Stimulated activated CD8-positive, alpha-beta memory T cell treated with anti-CD3 and anti-CD28 coated beads, Interleukin-4, amount 100 ng/mL, for 4 hours (primary cell): ENCODE measurements at places on chromosomes 16 and 17.

GRCh38 chr17:74407384-74407783 is 24.5 kb upstream of the GPRC5C start:
- no peak for DNase-seq

- DNase-seq: no peak
Observed at GRCh38 chr17:10018461-10018891, 113.4 kb upstream of the RCVRN start.

DNA sequence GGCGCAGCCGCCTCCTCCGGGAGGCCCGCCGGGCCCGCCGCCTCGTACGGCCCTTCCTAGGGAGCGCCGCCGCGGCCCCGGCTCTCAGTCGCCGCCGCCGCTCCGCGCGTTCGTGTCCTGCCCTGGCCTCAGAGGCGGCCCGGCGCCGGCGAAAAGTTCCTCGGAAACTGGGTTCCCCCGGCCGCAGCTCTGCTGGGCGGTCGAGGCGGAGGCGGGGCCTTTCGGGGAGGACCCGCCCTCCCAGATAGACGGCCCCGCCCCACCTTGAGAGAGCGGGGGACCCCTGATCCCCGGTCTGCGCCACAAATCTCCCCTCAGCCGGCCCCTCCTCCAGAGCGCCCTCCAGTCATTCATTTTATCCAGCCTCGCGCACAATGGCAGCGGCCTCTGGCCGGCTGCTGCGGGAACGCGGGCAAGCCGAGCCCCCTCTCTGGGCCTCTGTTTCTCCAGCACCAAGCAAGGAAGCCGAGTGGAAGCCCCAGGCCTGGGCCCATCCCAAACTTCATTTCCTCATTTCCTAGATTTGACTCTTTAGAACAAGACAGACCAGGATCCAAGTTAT is at the start of gene SREBF1:
Gene SREBF1, minus strand, starts transcription at position 169 of the 562 bp plus-strand sequence. CDS start 169 bp downstream, outside the sequence.
- no peak for DNase-seq

- no peak for DNase-seq
Observed at GRCh38 chr16:49837688-49838410, 18.1 kb downstream of the ZNF423 start.

GRCh38 chr16:69553332-69553731 is 12.4 kb upstream of the NFAT5 start:
- no peak for DNase-seq

DNA sequence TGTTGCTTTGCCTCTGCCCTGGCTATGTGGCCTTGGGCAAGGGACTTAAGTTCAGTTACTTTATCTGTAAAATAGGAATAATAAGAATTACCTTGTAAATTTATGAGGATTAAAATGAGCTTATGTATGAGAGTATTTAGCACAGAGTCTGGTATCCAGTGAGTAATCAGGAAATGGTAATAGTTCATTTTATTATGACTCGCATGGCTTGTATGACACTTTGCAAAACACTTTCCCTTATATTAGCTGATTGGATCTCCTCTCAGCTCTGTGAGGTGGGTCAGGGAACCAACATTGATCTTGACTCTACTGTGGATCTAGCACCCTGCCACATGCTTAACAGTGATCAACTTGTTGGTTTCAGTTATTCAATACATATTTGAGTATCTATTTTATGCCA is 8.3 kb upstream of the CDH3 start:
- DNase-seq: no peak

GRCh38 chr16:57106767-57107166 is 14.4 kb downstream of the CPNE2 start:
- no peak for DNase-seq

GRCh38 chr16:3793161-3793576 is 75.8 kb upstream of the TRAP1 start:
- no peak for DNase-seq

- no peak for DNase-seq
Observed at GRCh38 chr17:7987112-7987893, 15.1 kb upstream of the GUCY2D start.

- DNase-seq: no peak
Observed at GRCh38 chr17:80474231-80474960, 2.0 kb downstream of the NPTX1 start.

- no peak for DNase-seq
Observed at GRCh38 chr17:7235693-7236665, 1.7 kb upstream of the DVL2 start.

GRCh38 chr16:88200896-88201185 is 181.9 kb upstream of the ZNF469 start:
- no peak for DNase-seq

- DNase-seq: no peak
Observed at GRCh38 chr17:38451030-38451839, 23.0 kb downstream of the ARHGAP23 start.

- DNase-seq: no peak
Observed at GRCh38 chr17:8803531-8804420, 4.6 kb upstream of the MFSD6L start.

GRCh38 chr17:68011199-68011665 is 15.0 kb upstream of the C17orf58 start:
- no peak for DNase-seq

DNA sequence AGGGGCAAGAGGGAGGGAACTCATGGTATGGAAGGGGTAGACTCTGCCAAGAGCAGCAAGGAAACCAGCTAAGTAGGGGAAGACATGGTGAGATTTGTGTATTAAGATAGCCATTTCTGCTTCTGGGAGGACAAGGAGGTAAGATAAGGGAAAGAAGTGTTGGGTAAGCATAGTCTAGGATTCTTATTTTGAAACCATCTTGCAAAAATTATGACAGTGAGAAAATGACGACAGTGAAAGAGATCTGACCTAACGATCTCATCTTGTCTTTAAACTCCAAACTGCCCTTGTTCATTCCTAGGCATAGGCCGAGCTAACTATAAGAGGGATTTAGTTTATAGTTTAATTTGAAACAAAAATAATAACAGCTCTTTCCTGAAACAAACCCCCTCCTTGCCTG is 5.6 kb upstream of the RBL2 start:
- no peak for DNase-seq

GRCh38 chr17:60819447-60820130 is 141.9 kb downstream of the BCAS3 start:
- DNase-seq: no peak

DNA sequence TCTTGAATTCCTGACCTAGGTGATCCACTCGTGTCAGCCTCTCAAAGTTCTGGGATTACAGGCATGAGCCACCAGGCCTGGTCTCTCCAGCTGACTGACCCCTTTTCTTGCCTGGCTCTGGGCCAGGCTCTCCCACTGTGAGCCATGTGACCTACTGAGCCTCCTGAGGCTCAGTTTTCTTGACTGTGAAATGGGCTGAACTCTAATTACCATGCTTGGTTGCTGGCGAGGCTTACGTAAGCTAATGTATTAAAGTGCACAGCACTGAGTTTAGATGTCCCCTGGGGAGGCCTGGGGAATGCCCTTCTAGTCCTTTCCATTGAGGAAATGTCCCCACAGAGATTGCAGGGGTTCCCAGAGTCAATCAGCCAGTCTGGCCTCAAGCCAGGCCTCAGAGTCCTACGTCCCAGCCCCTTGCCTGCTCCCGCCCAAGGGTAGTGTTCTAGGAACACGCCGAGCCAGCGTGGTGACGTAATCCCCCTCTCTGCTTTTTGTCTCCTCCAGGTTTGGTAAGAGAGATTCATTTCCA is 45.8 kb upstream of the LGALS9 start:
- DNase-seq: no peak

- no peak for DNase-seq
Observed at GRCh38 chr17:48247603-48248002, 140.0 kb downstream of the SNX11 start.

DNA sequence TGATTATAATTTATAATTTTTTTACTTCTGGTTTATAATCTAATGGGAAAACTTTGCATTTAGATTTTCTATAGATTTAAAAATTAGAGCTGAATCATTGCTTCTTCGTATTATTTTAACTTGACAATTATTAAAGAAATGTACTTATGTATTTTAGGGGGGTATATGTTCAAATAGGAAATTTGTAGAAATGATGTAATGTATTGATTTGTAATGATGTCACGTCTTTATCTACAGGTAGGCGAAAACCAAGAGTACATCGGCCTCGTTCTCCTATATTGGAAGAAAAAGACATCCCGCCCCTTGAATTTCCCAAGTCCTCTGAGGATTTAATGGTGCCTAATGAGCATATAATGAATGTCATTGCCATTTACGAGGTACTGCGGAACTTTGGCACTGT is 28.4 kb downstream of the BPTF start:
- DNase-seq: no peak

GRCh38 chr16:66360624-66361324 is 5.7 kb upstream of the CDH5 start:
- no peak for DNase-seq

DNA sequence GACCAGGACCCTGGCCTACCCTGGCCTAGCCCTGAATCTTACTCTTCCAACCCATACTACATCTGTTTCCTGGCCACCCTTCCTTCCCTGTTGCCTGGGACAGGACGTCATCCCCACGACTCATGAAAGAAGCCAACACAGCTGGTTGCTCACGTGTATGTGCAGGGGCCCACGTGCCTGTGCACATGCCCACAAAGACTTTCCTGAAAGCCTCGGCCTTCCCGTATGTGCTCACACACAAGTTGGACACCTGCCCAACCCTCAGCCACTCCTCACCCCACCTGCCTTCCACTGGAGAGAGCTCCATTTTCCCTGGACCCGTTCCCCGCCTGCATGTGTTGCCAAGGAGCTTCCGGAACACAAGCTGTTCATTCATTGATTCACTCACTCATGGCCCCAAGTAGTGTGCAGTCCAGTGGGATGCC is 7.0 kb downstream of the PLXDC1 start:
- DNase-seq: no peak

DNA sequence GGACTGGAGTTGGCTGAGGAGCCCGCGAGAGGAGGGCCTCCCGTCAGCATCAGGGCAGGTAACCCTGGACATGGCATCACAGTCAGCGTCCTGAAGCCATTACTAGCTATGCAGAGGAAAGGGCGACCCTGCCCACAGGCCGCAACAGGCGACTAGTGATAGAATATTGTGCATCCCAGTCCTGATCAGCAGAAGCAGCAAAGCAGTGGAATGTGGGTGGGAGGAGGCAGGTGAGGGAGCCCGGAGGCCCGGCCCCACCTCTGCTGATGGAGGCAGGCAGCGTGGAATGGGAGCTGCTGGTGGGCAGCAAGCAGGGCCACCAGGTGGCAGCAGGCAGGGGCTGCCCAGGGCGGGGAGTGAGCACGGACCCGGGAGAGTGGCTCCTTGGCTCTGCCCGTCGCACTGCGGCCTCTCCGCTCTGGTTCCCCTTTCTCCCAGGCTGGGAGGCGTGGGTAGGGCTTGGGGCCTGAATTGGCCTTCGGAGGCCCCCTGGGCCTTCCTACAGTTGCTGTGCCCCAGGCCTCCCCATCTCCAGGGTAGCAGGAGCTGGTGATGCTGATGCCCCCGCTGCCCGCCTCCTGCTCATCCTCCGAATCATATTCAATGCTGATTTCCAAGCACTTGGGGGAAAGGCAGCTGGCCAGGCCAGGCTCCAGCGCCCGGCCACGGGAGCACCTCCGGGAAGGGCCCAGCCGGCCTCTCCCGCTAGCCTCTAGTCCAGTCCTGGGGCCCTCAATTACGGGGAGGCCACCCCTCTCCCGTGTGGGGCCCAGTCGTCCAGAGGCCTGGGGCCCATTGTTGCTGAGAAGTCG is 20.2 kb downstream of the TSPOAP1 start:
- no peak for DNase-seq

DNA sequence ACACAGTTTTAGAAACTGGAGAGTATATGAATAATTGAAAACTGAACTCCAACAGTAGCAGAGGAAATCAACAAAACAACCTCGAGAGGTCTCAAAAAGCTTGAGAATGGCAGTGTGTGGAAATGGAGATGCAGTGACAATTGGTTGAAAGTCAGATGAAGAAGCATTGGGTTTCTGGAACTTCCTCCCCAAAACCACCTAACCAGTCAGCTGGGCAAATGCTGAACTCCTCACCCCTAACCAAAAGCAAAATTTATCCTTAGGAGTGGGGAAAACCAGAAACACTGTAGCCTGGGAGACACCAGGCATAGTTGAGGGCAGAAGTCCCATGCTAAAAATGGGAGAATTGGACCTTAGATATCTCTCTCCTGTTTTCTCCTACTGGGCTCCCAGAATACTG is 109.9 kb downstream of the TANC2 start:
- no peak for DNase-seq

DNA sequence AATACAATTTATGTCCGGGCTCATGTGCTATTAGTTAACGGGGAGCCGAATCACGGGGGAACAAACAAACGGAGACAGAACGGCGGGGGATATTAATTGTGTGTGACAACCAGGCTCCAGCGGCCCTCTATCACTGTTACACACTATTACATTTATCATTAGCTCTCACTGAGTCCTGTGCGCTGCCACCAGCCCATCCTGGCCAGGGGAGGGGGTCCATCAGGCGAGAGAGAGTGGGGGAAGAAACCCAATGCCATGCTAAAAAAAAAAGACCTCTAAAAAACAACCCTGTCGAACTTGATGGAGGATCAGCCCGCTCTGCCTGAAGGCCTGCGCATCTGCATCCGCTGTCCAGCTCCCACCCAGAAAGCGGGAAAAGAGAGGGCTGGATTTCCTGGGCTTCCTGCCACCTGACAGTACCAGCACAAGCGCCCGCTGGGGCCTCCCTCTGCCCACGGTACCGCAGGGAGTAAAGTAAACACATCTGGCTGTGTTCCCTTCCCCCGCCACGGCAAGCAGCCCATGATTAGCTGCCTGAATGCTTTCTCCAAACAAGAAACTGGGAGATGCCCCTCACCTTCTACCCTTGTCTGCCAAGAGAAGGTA is 41.7 kb downstream of the PIPOX start:
- DNase-seq: no peak

- no peak for DNase-seq
Observed at GRCh38 chr16:21994856-21995465, 6.0 kb downstream of the PDZD9 start.

DNA sequence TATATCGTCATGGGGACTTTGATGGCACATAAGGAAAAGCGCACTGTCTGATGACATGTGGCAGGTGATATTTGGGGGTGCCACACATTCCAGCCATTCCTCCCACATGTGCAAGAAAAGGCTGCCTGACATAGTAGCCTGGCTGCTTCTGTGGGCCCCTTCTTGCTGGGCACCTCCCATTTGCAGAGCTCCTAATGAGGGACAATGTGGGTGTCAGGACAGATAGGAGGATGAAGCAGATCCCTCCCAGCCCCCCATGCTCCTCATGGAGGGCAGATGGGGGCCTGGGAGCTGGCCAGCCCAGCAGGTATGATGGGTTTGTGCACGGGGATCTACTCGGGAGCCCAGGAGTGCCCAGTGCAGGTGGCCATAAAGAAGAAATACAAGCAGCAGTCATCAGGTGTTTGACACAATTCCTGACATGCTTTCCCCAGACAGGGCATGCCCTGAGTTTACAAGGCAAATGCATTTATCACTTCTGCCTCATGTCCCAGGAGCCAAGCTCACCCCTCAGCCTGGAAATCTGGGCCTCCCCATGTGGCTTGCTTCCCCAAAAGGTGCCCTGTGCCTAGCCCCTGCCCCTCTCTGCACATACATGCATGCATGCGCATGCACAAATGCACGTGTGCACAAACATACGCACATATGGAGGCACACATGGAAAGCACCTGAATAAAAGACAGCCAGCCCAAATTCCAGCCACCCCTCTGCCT is 260.6 kb upstream of the RPL38 start:
- DNase-seq: no peak

- no peak for DNase-seq
Observed at GRCh38 chr16:55746081-55746480, 86.8 kb downstream of the CES1 start.

- DNase-seq: no peak
Observed at GRCh38 chr16:23597003-23597756, 1.1 kb upstream of the NDUFAB1 start.

- no peak for DNase-seq
Observed at GRCh38 chr17:82751171-82751570, 694 bp upstream of the TBCD start.
